NAMALWA (cell line): ENCODE measurements at places on chromosomes 1 and 21.

DNA sequence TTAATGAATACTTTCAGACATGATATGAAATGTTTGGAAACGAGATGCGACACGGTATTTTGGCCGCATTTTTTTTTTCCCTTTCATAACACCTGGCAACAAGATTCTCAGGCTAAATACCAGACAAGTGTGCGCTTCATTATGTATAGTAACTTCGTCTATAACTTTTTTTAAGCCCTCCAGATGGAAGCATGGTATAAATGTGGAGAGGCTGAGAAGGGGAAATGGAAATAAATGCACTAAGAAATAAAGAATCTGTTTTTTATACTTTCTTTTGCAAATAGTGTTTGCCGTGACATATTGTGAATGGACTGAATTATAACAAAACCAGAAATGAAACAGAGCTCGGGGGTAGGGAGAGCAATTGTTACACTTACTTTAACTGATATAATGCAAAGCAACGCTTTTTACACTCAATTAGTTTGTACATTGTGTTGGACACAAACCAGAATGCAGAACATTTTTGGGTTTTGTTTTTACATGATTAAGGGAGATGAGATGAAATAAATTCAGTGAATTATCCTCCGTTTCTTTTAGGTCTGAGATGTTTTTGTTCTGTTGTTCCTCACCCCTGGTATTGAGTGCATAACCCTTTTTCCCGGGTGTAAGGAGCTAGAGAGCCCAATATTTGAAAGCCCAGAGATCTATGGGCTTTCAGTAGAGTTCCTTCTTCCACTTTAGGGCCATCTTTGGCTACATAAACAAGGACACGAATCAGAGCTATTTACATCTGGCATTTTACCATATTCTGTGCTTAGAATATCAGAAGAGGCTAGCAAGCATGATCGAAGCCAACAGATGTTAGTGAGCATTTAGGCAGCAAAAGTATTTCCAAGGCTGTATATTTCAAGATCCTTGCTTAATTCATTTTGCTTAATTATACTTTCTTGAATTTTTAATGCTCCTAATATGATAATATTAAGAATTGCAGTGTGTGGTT is 478.0 kb downstream of the CAMTA1 start:
- no peak for DNase-seq

- DNase-seq: no peak
Observed at GRCh38 chr1:65948609-65949229, 156.0 kb downstream of the PDE4B start.

- no peak for DNase-seq
Observed at GRCh38 chr1:200708769-200709168, 29.9 kb upstream of the CAMSAP2 start.

GRCh38 chr1:54548389-54549044 is 489 bp downstream of the ACOT11 start:
- no peak for DNase-seq

GRCh38 chr1:109479311-109479710 is 4.4 kb upstream of the ATXN7L2 start:
- no peak for DNase-seq

DNA sequence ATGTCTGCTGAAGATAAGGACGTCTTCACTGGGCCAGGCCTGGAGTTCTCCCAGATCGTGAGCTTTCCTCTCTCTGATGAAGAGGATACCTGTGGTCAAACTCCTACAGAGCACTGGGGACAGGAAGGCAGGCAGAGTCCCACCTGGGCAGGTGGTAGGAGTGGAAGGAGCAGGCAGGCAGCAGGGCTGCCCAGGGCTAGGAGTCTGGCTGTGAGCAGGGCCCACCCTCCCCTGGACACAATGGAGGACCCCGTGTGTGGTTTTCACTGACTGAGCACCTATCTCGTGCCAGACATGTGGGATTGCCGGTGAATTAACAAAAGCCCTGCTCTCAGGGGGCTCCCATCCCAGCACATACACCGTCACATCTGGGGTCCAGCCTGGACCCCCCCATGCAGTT is 4.9 kb upstream of the SAMD11 start:
- DNase-seq: no peak

DNA sequence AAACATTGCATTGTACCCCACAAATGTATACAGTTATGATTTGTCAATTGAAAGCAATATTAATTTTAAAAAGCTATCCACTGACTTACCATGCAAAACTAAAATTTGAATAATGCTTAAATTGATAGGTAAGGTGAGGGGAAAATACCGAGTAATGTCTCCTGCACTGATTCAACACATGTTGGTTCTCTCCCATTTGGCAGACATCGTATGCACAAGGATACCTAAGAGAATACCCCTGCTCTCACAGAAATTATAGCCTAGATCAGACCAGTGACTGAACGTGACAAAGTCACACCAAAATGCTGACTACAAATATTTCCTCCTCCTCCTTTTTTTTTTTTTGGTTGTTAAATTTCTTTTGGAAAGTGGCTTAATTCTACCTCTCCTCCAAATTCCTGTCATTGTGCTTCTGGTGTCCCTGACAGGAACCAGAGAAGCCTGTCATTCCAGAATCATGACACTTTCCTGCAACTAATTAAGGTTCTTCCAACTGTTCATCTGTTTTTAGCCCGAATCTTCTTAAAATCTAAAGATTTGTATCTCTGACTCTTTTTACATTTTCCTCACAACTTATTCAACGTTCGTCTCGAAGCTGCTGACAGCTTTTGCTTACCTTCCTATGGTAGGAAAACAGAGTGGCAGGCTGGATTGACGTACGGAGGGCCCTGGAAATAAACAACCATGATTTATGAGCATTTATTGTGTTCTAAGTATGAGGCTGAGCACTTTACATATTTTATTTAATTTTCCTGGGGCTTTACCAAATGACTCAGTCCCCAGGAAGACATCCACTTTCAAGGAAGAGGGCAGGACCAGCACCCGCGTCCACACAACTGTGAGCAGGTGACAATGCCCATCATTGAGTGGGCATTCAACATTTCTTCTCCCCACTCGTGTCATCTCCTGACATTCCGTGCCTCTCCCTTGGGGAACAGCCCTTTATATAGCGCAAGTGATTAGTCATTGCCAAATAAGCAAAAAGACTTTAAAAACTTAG is 57.9 kb upstream of the KCNE2 start:
- no peak for DNase-seq

- no peak for DNase-seq
Observed at GRCh38 chr1:213274140-213274539, 223.1 kb downstream of the RPS6KC1 start.

DNA sequence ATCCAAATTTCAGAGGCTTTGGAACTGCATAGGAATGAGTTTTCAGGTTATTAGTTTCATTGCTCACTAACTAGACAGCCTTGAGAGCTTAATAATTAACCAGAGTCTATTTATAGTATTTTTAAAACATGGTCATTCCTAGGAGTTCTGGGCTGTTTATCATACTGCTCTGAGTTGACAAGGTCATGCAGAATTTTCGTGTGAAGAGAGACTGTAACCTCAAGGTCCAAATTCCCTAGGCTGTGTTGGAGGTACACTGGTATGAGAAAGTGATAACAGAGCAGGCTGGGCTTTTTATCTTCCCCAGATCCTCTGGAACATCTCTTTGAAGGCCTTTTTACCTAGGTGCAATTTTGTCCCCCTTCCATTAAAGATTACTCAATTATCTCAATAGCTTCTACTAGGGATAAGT is 736.3 kb downstream of the LTN1 start:
- no peak for DNase-seq

GRCh38 chr1:239178961-239179360 is 207.4 kb upstream of the CHRM3 start:
- no peak for DNase-seq

DNA sequence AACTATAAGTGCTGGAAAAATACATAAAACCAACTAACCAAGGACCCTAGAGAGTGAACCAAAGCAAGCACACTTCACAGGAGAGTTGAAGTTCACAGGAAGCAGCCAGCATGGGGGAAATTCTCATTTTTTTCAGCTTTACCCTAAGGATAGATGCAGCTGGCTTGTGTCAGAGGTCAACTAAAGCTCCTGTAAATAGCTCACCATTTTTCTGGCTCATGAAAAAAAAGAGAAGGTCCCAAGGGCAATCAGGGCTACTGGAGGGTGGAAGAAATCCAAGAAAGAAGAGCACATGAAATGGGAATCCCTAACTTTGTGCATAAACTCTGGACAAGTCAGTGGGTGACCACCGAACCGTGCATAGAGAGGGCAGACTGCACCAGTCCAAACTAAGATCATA is 58.3 kb downstream of the KCNJ15 start:
- DNase-seq: no peak

- no peak for DNase-seq
Observed at GRCh38 chr1:25174730-25175612, 57.3 kb downstream of the SYF2 start.

DNA sequence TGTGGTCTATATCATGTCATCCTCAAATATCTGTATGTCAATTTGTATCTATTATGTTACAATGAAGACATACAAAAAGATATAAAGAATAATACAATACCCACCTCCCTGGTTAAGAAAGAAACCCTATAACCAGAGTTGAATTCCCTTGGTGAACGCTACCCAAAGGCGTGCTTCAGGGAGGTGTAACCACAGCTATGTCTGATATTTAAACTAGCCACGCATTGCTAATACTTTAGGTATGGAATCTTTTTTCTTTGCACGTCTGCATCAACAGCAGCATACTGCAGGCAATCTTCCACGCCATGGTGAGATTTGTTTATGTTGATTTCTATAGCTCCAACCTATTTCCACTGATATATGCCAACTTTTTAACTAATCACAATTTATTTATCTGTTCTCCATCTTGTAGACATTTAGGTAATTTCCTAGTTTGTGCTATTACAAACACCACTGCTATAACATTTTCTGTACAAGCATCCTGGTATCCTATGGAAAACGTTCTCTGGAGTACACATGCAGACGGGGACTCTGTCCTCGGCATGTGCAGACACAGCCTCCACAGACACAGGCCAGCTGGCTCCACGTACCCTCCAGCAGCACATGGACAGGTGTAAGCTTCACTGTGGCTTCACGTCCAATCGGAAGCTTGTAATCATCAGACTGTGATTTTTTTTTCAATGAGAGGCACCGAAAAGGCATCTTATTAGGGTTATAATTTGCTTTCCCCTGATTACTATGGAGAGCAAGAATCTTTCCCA is 58.5 kb downstream of the HSF2BP start:
- DNase-seq: no peak

DNA sequence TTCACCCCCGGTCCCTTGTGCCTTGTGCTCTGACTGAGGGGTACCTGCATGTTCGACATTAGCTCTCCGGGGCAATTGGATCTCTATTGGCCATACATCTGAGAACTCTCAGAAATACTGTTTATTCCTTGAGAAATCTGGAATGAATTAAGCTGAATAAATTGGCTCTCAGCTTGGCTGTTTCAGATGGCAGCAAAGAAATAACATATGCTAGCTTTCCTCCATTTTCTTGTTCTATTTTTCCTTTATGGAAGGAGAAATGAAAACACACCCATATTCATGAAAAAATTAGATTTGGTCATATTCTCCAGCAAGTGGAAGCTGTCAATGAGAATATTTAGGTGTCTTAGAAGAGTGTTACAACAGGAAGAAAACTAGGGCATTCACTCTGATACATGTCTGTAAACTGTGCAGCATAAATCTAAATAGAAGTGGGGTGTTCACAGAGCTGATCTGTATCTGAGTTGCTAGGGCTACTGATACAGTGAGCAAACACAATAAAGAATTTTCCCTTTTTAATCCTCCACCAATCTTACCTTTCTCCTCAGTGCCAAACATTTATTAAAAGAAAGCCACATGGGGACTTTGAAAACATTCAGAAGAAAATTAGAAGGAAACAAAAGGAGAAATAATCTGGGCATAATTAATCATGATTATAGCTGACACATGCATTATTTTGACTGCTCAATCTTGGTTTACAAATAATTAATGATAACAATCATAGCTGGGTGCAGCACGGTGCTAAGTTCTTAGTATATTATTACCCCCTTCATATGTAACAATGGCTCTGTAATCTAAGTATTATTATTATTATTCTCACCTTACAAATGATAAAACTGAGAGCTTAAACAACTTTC is 671.9 kb upstream of the USP24 start:
- no peak for DNase-seq

GRCh38 chr21:34100790-34101189 is 27.4 kb downstream of the MRPS6 start:
- DNase-seq: no peak

DNA sequence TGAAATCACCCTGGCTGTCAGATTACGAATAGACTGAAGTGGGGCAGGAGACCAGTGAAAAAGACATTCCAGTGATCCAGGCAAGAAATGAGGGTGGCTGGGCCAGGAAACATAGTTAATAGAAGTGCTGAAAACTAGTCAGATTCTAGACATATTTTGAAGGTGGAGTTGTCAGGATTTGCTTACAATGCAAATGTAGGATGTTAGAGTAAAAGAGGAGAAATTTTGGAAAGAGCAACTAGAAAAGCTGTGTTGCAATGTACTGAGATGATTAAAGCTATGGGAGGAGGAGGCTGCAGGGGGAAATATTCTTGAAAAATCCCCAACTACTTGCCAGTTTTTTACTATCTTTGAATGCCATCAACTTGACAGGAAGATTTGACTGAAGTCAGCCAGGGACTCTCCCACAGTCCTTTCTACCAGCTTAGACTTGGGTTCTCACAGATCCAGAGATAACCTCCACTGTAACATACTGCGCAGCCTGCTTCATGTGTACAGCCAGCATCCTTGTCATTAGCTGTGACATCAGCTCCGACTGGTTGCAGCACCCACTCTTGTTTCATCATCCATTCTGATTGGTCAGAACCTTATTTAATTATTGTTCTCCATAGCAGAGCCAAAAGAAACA is 109.7 kb downstream of the TSEN15 start:
- no peak for DNase-seq

DNA sequence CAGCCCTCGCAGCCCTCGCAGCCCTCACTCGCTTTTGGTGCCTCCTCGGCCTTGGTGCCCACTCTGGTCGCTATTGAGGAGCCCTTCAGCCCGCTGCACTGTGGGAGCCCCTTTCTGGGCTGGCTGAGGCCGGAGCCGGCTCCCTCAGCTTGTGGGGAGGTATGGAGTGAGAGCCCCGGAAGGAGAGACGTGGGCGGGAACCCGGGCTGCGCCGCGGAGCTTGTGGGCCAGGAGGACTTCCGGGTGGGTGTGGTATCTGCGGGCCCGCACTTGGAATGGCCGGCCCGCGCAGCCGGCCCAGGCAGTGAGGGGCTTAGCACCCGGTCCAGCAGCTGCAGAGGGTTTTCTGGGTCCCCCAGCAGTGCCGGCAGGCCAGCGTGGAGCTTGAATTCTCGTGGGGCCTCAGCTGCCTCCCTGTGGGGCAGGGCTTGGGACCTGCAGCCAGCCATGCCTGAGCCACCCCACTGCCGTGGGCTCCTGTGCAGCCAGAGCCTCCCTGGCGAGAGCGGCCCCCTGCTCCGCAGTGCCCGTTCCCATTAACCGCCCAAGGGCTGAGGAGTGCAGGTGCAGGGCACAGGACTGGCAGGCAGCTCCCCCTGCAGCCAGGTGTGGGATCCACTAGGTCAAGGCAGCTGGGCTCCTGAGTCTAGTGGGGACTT is 9.9 kb upstream of the CFHR2 start:
- DNase-seq: no peak

DNA sequence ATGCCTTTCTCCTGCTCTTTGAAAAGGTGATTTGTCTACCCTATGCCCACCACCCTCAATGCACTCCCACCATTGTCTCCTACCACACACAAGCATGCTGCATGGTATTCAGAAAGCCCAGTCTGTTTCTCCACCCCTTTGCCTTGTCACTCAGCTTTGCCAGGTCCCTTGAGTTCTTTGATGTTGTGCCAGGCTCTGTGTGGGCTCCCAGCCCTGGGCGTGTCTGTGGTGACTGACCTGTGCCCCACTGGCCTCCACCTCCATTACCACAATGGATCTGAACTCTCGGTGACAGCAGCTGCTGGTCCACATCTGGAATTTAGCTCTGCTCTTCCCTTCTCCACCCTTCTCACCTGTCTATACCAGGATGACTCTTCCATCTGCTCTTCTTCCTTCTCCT is 34.9 kb downstream of the ATP2B4 start:
- no peak for DNase-seq
